Activated CD4-positive, alpha-beta T cell treated with anti-CD3 and anti-CD28 coated beads, Interleukin-2, amount 50 U/mL, for 24 hours (primary cell): ENCODE measurements at places on chromosomes 6 and 20.

GRCh38 chr6:42870145-42870936 is 9.1 kb upstream of the RPL7L1 start:
- no peak for DNase-seq

DNA sequence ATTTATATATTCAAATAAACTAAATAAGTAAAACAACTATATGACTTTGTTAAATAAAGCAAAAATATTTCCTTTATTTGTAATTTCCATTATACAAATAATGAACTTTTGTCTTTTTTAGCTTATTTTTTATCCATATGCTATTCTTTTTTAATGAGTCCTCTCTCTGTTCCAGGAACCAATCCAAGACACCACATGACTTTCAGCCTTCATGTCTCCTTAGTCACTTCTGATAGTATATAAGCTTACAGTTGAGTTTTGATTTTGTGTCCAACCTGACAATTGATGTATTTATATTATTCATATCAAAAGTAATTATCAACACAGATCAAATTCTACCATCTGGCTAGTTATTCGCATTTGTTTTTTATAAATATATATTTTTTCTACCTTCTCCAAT is 582.3 kb upstream of the GJE1 start:
- no peak for DNase-seq

- no peak for DNase-seq
Measured at GRCh38 chr6:83307849-83308248, 114.7 kb downstream of the RWDD2A start.

GRCh38 chr6:158573542-158573931 is 13.6 kb downstream of the TMEM181 start:
- no peak for DNase-seq

GRCh38 chr6:1285556-1285955 is 26.3 kb upstream of the FOXQ1 start:
- DNase-seq = no peak

- no peak for DNase-seq
Measured at GRCh38 chr6:130473886-130474285, 108.1 kb downstream of the TMEM200A start.
